Right hindlimb (tissue), 1 donor: ENCODE measurements at places on chromosomes 3 and 15.

GRCh38 chr3:175121225-175121624 is 262.1 kb downstream of the NAALADL2 start:
- DNase-seq, result no peak

- DNase-seq, result no peak
These were observed 81.2 kb upstream of the THBS1 start for GRCh38 chr15:39499681-39500080.

DNA sequence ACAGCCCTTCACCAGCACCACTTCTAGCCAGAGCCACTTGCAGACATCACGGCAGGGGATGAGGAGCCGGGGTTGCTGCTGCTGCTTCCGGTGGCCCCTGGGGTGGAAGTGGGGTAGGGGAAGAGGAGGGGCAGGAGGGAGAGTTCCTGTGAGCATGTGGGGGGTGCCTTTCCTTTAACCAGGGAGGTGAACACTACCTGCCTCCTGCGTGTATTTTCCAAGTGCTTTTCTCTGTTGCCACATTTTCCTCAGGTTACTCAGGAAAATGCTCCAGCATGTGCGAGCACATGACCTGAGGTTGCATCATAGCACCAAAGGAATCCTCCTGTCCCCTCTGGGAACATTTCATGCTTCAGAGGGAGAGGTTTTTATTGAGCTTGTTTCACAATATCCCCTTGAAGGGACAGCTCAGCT is 12.2 kb upstream of the SACM1L start:
- no peak for DNase-seq

DNA sequence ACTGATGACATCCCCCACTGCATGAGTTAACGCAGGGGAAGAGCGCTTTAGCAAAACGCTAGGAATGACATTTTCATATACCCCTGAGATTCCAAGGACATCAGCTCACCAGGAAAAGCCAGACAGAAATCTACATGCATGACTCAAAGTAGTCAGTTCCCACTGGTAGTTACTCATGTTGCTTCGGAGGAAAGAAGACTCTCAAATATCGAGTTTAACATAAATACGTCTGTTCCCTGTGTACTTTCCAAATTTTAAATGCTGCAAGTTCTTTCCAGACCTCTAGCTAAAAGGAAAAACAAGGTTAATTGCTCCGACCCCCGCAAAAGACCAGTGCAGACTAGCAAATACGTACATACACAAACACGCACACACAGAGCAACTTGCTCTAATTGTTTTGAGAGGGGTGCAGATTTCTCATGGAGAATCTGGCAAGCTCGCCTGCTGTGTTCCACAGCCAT is 115.4 kb upstream of the PRICKLE2 start:
- peak; percentile 84 for DNase-seq

- no peak for DNase-seq
These were observed 17.7 kb upstream of the OCA2 start for GRCh38 chr15:28116521-28117431.

DNA sequence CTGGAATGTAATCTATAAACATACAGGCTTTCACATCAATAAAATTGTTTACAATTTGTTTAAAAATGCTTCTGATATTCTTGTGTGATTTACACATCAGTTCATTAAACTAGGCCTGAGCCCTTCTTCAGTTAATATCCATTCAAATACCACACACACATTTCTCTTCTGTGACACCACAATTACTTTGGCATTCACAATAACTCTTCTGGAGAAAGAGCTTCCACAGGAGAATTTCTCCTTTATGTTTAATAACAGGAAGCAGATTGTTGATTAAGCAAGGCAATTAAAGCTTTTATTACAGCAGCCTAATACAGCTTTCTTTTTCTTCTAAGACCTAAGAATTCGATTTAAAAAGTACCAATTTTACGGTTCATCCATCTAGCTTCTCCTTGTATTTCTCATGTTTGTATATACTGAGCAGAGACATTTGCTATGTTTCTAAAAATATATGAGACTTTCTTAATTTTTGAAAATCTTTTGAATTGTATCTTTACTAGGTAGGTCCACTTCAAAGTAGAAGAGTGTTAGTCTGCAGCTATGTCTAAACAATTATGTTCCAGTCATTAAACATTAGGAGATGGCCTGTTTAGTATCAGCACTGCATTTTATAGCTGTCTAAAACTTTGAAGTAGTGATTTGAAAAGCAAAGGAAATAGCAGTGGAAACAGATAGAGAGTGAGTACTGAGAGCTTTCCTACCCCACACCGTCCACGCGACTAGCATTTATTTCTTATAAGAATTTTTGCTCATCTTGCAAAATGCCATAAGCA is 511.1 kb upstream of the UBE2E2 start:
- no peak for DNase-seq

GRCh38 chr3:32835961-32836360 is 18.2 kb downstream of the TRIM71 start:
- no peak for DNase-seq

- no peak for DNase-seq
These were observed 116.1 kb upstream of the DNAJC19 start for GRCh38 chr3:181105646-181106045.

- no peak for DNase-seq
These were observed 77.0 kb upstream of the PRR23C start for GRCh38 chr3:139121513-139122220.

GRCh38 chr3:112011376-112011940 is 12.7 kb downstream of the TAGLN3 start:
- no peak for DNase-seq

GRCh38 chr3:160225176-160226025 is at the start of gene C3orf80:
Gene C3orf80 (plus strand): TSS chr3:160225422. CDS start chr3:160225636, 214 bp downstream.
- DNase-seq, result peak; percentile 59

DNA sequence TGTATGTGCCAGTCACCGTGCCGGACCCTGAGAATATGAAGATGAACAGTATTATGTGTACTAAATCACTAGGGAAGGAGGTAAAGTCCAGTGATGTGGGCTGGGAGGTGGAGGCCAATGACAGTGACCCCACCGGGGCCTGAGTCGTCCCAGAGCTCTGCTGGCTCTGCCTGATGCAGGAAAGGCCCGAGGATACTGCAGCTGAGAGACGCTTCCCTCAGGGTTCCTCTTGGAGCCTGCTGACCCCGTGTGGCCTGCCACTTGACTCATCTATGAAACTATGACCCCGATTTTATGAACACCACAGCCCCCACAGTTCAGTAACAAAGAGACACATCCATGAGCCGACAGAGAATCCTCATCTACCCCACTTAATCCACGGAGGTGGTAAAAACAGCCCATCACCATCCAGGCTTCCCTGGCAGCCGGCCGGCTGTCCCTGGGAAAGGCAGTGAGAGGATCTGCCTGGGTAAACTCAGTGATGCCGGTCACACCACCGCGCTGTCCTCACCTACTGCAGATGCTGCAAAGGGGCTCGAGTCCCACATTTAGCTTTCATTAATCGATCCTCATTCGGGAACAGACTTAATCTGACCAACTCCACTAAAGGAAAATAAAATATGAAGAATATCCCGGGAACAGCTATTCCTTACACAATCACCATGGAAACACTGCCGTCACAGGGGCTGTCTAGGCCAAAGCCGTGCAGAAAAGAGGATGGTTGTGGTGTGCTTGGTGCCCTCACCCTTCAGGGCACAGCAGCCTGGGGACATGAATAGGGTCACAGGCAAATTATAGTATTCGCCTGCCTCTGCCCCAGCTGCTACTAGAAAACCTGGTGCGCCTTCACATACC is 82.9 kb downstream of the ARRDC4 start:
- no peak for DNase-seq

DNA sequence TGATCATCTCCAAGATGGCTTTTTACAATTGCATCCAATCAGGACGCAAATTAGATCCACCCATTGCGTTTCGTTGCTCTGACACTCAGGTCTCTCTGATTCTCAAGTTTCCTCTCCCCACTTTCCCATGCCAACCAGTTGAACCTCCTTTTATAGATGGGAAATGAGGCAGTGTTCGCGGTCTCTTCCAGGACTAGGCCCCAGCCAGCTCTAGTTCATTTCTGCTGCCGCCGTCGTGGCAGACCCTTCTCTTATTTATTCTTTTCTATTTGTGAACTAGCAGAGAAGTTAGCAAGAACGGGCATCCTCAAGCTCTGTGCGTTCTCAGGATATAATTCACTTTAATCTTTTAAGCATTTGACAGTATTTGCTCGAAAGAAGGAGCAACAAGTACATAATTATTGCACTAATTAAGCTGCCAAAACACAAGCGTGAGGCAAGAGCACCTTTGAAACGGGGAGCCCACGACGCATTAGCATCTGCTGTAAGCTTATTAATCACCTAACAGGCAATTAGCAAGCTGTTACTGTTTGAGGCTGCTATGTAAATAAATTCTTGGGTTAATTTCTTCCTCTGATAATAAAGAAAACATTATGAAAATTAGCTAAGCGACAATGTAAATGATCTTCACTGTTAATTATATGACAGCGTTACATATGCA is 246.4 kb upstream of the TLE3 start:
- no peak for DNase-seq
